NCI-H1105 treated with DMSO at 0.1 percent for 48 hours (cell line): ENCODE measurements at places on chromosomes 5 and 9.
A peak's percentile ranks its signal among the peaks of the same experiment; 100 is the strongest.

- DNase-seq: no peak
These were observed 97.7 kb upstream of the ANKRD55 start for GRCh38 chr5:56330806-56331205.

- no peak for DNase-seq
These were observed 19.3 kb upstream of the LECT2 start for GRCh38 chr5:135974021-135974600.

DNA sequence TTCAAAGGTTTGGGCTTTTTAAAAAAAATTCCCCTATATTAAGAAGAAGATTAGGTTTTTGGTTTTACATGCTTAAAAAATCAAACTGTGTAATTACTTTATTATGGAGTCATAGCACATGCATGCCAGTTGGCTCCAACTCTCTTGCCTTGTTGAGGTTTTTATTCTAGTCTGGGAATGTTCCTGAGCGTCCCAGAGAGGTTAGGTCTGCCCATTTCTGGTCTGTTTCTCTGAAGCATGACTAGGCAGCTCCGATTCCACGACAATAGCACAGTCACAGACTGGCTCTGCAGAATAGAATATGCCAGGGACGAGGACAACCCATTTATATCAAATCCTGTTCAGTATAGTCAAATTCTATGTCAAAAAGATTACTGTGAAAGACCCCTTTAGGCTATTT lies 217.0 kb downstream of the PCSK5 start:
- no peak for DNase-seq

GRCh38 chr9:76585487-76586389 lies 126.8 kb downstream of the GCNT1 start:
- DNase-seq: peak; percentile 33

GRCh38 chr5:127367946-127368465 lies 77.4 kb downstream of the MEGF10 start:
- no peak for DNase-seq

DNA sequence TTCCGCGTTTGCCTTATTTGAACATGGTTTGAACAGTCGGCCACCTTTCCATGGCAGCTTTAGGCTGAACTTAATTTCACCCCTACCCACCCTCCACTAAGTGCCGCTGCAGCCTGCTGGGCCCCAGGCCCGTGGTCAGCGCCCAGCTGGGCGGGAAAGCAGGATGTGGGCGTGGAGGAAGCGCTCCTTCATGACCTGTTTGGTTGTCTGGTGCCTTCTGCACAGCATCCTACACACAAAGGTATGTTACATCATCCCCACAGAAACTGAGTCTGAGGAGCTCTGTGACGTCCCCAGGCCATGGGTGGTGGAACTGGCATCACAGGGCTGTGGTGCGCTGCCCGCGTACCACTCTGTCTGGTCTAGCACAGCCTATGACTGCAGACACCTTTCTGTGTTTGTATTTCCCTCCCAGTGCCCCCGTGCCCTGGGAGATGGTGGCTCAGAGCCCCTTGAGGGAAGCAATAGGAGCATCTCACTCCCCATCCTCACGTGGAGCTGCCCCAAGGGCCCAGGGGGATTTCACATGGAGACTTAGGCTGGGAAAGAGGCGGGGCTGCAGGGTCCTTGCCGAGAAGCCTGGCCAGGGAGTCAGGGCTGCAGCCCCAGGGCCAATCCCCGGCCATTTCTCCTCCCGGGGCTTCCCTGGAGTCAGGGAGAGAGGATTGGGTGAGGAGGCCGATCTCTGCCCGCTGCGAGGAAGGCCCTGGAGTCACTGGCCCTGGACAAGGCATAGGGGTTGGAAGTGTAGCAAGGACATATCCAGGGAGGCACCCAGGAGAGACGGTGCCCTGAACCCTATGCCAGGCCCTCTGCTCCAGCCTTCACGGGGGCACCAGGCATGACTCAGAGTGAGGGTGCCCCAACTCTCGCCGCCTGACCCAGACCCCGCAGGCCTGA lies 37.5 kb upstream of the SUSD3 start:
- DNase-seq: no peak

GRCh38 chr9:70618784-70619183 lies 204.3 kb upstream of the KLF9 start:
- DNase-seq: no peak

GRCh38 chr5:74403771-74404170 lies 236.8 kb downstream of the ENC1 start:
- DNase-seq: no peak

GRCh38 chr5:172168311-172168710 lies 19.7 kb downstream of the STK10 start:
- no peak for DNase-seq

DNA sequence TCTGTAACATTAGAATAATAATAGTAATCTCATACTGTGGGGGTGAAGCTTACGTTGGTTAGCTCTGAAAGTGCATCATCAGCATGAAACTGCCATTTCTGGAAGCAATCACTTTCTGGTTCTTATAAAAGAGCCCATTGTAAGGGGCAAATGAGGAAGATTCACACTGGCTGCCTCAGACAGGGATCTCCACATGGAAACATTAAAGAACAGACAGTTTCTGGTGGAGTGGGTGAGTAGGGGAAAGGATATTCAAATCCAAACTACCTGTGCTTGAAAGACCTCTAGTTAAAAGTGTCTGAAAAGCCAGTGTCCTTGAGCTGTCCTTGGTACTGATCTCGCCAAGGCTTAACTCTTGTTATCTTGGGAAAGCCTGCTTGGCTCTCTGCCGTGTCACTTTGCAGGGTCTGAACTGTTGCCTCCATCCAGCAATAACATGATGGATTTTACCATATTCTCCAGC lies 19.1 kb upstream of the SLC31A2 start:
- DNase-seq: no peak
